Activated T-cell treated with anti-CD3 and anti-CD28 coated beads for 4 hours (primary cell): ENCODE measurements at places on chromosomes 4 and X.

GRCh38 chr4:158796370-158797140 is 27.7 kb downstream of the FNIP2 start:
- no peak for DNase-seq

DNA sequence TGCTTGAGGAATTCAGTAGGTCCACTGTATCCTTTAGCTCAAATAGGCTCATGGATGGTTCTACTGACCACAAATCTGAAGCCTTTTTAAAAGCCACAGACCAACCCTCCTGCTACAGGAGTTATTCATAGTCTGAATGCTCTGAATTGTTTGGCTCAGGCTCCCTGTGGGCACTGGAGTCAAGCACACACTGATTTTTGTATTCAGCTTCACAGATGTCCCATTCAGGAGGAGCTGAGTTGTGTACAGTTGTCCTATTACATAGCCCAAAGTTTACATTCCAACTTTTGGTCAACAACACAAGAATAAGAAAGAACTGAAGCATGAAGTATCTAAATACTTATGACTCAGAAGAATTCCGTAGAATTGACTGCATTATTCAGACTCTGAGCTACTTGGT is 243.9 kb downstream of the UNC5C start:
- DNase-seq, result no peak

DNA sequence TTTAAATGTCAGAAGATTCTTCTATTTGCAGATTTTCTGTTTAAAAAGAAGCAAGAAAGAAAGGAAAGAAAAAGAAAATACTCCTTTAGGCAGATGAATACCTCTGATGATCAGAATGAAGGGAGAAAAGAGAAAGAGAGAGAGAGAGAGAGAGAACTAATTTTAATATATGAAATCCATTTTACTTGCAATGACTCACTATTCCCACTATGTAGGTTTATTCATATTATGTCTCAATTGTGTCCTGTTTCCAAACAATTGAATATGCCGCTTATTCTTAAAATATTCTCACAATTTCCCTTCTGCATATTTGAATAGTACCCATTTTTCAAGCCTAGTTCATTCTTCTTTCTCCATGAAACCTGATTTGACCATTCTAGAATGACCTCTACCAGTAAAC is 11.7 kb downstream of the MEPE start:
- DNase-seq, result no peak

GRCh38 chr4:113967687-113968086 is 11.8 kb downstream of the ARSJ start:
- no peak for DNase-seq

- no peak for DNase-seq
These were observed 324.2 kb downstream of the MAPK10 start for GRCh38 chr4:86035688-86036087.

GRCh38 chr4:112279025-112279881 is 6.5 kb downstream of the TIFA start:
- no peak for DNase-seq
